ENCODE measurements at places on chromosomes 12 and 14.

DNA sequence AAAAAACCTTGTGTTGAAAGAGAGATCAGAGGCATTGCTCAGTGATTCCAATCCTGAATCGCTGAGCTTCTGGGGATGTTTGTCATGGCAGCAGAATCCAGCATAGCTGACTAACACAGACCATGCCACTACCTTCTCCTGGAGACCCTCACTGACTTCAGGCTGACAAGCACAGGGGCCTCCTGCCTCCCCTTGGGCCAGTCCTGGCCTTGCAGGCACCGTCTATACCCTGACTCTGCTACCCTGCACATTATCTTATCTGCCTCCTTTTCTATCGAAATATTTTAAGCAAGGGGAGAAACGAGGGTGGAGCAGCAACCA lies 139.8 kb downstream of the KIF26A start:
- DNase-seq, result no peak

DNA sequence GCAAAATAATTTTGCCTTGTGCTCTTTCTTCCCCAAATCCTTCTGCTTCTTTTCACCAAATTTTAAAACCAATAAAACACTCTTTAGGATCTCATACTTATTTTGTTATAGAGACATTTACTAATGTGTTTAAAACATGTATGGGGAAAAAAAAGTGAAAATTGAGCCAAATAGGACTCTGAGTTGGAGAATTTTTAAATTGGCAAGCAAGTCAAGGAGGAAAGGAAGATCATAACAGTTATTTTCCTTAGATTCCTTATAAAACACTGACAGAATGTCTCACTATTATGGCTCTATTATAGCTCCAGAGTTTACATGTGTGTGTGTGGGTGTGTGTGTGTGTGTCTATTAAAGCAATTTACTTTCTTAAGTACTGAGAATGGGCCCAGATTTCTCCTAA lies 220.5 kb downstream of the SLC6A15 start:
- DNase-seq, result no peak

DNA sequence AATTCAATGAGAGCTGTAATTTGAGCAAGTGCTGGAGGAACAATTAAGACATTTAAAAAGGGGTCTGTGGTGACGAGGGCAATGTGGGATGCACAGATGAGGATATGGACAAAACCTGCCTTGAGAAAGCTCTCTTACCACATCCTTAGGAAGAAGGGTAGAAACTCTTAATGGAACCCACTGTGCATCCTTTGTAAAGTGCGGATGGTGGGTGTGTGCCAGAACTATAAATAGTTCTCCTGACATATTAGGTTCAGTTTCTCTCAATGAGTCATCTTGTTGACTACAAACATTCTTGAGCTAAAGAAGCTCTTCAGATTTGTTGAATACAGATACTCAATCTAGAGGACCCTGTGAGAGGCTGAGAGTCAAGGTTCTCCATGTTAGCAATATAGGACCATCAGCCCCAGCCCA lies 106.1 kb upstream of the ANO4 start:
- no peak for DNase-seq

DNA sequence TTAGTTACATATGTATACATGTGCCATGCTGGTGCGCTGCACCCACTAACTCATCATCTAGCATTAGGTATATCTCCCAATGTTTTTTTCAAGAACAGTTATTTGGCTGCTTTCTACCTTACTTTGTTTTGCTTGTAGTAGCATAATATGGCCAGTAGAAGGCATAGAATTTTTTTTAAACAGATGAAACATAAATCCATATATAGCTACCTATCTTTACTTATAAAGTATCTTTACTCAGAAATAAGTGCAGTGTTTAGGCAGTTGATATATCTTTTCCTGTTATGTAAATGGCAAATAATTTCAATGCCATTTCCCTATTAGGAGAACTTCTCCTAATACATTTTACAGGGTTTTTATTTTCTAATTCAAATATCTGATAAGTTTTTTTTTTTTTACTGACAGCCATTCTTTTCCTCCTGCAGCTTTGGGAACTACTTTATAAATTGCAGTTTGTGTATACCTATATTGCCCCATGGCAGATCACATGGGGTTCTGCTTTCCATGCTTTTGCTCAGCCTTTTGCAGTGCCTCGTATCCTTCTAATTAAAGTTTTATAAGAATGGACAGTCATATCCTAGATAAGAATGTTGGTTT lies 143.1 kb downstream of the PCNX1 start:
- DNase-seq, result no peak

GRCh38 chr14:47543459-47543858 lies 131.9 kb downstream of the MDGA2 start:
- no peak for DNase-seq

- DNase-seq, result no peak
These were observed 54.9 kb downstream of the TMEM132D start for GRCh38 chr12:129848876-129849275.

DNA sequence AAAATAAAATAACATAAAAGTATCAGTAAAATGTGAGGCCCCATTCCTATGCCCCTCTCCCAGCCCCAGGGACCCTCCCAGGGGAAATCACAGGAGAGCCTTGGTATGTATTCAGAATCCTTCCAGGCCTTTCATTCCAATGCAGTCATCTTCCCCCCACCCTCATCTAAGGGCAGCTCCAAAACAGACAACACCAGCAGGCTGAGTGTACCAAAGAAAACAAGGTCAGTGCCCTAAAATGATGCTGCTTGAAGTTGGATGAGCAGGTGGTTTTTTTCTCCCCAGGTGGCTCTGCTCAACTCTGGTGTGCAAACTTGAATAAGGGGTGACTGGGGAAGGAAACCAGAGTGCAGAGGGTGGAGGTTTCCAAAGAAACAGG lies 56.2 kb downstream of the TSPAN9 start:
- no peak for DNase-seq

GRCh38 chr14:90382491-90383125 lies 14.2 kb upstream of the CALM1 start:
- DNase-seq, result peak; percentile 72

GRCh38 chr14:100410056-100410565 lies 87.0 kb downstream of the SLC25A47 start:
- DNase-seq, result no peak

GRCh38 chr12:131610891-131611290 lies 100.0 kb upstream of the SFSWAP start:
- no peak for DNase-seq

- DNase-seq, result no peak
These were observed 91.8 kb upstream of the RIN3 start for GRCh38 chr14:92421751-92422150.

- DNase-seq, result no peak
These were observed 1.0 kb upstream of the ITPK1 start for GRCh38 chr14:93116676-93117200.

- no peak for DNase-seq
These were observed 263.8 kb downstream of the APAF1 start for GRCh38 chr12:98908866-98909265.

- DNase-seq, result no peak
These were observed 114.2 kb downstream of the DPF3 start for GRCh38 chr14:72779679-72780078.

DNA sequence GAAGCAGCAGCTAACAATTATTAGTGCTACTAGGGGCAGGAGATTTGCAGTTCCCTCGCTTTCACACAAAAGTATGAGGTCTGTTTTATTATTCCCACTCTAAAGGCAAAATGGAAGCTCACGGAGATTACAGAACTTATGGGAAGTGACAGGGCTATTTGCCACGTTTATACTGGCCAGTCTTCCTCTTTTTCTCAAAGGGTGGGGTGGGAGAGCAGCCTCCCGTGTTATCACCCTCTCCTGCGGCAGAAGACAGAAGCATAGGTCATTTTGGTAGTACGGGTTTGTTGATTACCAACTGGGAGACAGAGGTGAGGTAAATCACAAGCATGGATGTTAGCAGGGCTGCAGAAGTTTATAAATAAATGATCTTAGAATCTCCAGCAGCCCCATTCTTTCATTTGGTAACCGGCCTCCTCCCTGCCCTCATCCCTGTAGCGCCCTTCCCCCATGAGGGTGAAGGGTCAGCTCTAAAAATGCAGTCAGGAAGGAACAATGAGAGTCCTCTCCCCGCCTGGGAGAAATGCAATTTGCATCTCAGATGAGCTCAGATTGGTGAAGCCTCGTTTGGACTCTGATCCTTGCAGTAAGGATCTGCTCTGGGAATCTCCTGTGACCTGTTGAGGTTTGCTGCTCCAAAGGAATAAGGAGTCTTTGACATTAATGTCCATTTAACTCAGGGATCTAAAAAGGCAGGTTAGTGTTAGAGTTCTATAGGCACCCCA lies 44.7 kb upstream of the SINHCAF start:
- DNase-seq, result peak; percentile 45

- no peak for DNase-seq
These were observed 167.4 kb downstream of the KIF26A start for GRCh38 chr14:104305511-104306449.

DNA sequence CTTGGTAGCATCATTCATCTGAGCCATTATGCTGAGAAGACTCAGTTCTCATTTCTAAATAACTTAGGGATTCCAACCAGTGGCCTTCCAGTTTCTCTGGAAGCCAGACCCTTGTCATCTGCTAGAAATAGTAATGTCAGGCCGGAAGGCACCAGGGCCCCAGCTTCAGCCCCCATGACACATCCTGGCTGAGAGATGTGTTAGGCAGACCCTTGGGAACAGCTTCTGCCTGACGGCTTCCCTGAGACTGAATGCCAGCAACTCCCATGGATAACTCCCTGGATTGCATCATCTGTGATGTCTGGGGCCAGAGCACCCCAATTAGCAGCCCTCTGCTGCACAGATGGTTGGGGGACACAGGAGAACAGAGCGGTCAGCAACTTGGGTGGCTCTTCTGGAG lies 583.5 kb upstream of the TBX3 start:
- no peak for DNase-seq

GRCh38 chr12:105330931-105331804 lies 677 bp downstream of the C12orf75 start:
- DNase-seq, result peak; percentile 77

DNA sequence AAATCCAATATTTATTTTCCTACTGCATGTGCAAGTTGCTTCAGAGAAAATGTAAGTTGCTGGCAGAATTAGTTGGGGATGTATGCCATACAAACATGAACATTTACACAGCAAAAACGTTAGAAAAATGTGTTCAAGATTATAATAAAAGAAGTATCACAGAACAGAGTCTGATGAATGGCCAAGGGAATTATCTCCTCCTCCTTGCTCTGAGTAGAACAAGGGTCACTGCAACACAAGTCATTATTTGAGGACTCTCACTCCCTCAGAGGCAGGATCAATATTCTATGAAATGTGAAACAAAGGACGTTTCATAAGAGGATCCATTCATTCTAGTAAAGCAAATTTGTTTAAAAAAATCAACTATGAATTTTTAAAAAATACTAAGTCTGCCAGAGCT lies 177.8 kb downstream of the PRKD1 start:
- DNase-seq, result no peak

DNA sequence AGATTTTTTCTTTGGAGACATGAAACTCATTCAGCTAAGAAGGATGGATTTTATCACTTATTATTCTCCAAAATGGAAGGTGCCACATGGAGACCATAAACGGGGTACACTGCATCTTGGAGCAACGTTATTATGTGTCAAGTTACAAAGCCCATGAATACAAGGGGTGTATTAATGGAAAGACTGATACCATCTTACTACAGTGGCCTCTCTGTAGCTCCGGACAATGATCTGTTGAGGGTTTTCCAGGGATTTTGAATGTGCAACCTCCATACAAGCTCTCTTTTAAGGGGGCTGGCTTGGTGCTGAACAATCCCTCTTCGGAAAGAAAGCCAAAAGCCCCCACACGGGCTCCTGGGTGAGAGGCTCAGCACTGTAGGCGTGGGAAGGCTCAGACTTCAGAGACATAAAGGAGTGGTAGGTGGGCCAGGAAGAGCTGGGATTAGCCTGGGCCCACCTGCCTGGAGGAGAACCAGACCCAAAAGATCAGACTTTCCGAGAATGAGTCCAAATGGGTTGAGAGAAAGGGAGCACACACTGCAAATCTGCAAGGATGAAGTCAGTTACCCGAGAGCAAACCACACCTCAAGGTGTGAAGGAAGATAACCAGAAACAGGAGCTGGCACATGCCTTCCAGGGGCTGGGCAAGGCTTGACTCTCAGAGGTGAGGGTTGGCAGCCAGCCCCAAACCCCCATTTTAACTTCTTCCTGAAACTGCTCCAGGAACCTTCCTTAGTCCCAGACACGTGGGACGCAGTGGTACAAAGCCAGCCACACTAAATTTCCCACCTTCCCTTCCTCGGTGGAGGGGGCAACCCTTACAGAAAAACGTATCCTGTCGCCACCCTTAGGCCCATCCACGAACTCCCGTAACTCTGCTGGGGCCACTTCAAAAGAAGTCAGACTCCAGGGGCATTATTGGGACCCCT lies 1.5 kb downstream of the VPS37B start:
- DNase-seq, result no peak

DNA sequence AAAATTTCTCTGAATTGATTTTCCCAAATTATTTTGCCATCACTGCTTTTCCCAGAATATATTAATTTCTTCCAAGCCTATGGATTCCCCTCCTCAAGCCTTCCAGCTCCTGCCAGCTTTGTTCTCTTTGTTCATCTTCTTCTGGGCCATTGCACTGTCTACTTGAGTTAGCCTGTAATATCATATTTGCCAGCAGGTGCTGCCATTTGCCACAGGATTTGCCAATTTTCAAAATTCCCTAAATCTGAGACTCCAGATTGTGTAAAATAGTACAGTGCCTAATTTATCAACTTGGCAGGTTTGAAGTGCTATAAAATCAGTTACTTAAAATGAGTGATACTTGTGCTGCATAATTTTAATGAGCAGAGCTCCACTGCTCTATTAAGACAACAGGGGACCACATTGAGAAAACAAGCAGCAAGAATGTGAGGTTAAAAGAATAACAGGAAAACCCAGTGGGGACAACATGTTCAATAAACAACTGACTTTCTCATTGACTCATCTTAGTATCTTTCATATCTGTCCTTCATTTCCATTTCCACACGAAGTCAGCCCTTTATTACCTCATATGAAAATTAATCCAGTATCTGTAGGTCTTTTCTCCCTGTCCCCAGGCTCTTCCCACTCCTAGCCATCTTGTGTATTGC lies 84.6 kb upstream of the CCDC196 start:
- no peak for DNase-seq

DNA sequence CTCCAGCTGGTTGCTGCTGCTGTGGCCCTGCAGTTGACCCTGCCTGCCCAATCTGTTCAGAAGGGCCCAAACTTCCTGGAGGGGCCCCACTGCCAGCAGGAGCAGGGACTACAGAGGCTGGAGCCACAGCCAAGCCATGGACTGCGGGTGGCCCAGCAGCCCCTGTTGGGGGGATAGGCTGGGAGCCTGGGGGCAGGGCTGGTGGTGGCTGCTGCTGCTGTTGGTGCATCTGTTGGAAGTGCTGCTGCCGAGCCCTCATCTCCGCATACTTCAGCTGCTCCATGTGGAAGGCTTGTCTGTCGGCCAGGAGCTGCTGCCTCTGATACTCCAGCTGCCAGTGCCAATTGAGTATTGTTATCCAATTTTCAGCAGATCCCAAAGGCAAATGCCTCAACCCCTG lies 7.2 kb downstream of the MYL6 start:
- no peak for DNase-seq

- no peak for DNase-seq
These were observed 148.4 kb upstream of the BCL2L14 start for GRCh38 chr12:11922361-11922760.

DNA sequence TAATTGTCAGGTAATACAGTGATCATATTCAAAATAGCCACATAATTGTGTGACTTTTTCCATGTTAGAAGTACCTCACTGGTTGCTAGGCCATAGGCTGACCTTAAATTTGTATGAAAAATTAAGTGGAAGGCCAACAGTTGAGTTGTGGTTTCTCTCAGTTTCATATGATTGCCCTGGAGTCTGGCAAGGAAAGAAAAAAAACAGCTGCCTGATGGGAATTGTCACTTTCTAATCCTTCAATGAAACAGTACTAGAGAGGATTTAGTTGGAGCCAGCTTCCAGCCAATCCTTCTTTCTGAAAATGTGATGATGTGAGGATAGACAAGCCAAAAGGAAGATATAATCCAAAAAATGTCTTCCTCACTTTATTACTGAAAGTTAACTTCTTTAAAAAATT lies 113.6 kb downstream of the ALX1 start:
- no peak for DNase-seq
